SW480 (cell line): ENCODE measurements at places on chromosomes 7 and 10.

GRCh38 chr10:59799421-59799820 is 46.2 kb upstream of the MRLN start:
- no peak for DNase-seq

DNA sequence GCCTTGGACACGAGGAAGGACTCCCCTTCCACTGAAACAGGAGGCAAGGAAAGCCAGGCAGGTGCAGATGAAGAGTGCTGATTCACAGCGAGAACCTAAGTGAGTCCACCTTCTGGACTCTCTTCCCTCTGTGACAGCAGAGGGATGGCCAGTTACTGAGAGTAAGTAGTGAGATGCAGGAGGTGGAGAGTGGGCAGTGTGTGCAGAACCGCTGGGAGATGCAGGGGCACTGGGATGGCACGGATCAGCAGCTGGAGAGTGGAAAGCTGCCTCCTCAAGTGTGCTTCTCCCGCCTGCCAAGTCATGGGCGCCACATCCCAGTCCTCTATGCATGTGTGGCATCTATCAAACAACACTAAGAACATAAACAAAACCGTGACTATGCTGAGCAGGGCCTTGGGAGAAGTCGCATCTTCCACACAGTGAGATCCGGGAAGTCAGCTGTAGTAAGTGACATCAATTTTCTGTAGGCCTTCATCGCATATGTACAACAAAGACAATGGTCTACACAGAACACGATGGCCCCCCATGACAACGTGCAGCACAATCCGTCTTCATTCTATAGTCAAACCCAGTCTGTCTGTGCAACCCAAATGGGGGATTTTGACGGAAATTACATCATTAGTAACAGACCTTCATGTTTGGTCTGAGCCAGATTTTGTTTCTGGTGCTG is 217.4 kb upstream of the KLF14 start:
- no peak for DNase-seq

- peak; percentile 5 for DNase-seq
Measured at GRCh38 chr10:104766341-104766740, 125.3 kb downstream of the SORCS3 start.

- DNase-seq, result no peak
Measured at GRCh38 chr7:131482800-131483199, 73.6 kb downstream of the PODXL start.

- DNase-seq, result peak; percentile 54
Measured at GRCh38 chr10:17453373-17454091, 863 bp downstream of the ST8SIA6 start.

- DNase-seq, result no peak
Measured at GRCh38 chr10:8113616-8114015, 59.1 kb downstream of the GATA3 start.

DNA sequence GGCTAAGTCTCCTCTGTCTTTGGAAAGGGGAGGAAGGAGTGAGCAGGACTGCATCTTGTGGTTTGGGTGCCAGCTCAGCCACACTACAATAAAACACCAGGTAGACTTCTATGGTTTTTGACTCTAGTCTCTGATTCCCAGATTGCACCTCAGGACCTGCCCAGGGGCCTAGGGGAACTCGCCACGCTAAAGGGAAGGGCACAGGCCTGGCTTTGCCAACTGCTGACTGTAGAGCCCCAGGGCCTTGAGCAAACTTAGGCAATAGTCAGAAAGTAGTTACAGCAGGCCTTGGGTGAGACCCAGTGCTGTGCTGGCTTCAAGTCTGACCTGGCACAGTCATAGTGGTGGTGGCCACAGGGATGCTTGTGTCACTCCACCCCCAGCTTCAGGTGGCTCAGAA is 24.2 kb upstream of the PRR15 start:
- DNase-seq, result no peak

- DNase-seq, result peak; percentile 7
Measured at GRCh38 chr7:15199482-15199881, 296.9 kb upstream of the DGKB start.

DNA sequence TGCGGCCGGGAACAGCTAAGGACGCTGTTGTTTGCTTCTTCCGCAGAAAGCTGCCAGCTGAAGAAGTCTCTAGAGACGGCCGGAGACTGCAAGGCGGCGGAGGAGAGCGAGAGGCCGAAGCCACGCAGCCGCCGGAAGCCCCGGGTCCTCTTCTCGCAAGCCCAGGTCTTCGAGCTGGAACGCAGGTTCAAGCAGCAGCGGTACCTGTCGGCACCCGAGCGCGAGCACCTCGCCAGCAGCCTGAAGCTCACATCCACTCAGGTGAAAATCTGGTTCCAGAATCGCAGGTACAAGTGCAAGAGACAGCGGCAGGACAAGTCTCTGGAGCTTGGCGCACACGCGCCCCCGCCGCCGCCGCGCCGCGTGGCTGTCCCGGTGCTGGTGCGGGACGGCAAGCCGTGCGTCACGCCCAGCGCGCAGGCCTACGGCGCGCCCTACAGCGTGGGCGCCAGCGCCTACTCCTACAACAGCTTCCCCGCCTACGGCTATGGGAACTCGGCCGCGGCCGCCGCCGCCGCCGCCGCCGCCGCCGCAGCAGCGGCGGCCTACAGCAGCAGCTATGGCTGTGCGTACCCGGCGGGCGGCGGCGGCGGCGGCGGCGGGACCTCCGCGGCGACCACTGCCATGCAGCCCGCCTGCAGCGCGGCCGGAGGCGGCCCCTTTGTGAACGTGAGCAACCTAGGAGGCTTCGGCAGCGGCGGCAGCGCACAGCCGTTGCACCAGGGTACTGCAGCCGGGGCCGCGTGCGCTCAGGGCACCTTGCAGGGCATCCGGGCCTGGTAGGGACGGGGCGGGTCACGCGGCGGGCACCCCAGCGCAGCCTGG is 2.4 kb downstream of the NKX2-3 start:
- peak; percentile 45 for DNase-seq

- no peak for DNase-seq
Measured at GRCh38 chr10:23412223-23412622, 26.7 kb upstream of the OTUD1 start.

- DNase-seq, result no peak
Measured at GRCh38 chr10:101053516-101053915, 8.3 kb upstream of the KAZALD1 start.

- no peak for DNase-seq
Measured at GRCh38 chr7:29013082-29013695, 55.1 kb upstream of the TRIL start.

DNA sequence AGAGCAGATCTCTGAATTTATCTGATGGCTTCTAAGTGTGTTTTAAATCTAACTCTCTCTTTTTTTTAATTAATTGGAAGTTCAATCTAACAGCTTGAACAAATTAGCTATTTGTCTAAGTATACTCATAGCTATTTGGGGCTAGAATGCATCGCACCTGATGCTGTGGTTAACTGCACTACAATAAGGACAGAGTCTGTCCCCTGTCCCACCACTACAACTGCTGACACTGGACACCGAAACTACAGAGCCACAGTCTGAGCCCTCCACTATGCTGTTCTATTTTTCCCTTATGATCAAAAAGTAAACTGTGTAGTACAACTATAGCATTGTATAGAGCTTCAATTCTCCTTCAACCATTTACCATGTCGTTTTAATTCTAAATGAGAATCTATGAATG is 89.4 kb upstream of the AHR start:
- DNase-seq, result no peak

DNA sequence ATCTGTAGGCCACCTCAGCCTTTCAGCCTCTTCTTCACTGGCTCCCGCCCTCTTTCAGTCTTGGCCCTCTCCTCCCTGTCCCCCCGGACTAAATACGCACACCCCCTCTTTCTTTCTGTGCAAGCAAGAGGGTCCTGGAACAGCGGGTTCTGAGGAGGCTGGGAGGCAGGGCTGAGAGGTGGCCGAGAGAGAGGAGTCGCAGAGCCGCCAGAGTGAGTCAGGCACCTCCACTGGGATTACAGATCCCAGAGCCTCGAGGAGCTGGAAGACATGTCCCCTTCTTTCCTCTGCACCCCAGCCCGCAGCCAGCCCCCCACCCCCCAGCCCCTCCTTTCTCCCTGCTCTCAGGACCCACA is 182 bp downstream of the CCDC136 start:
- no peak for DNase-seq

- peak; percentile 63 for DNase-seq
Measured at GRCh38 chr7:86904949-86905834, 154.3 kb downstream of the ELAPOR2 start.

GRCh38 chr10:22560913-22561239 is 153.5 kb downstream of the PIP4K2A start:
- DNase-seq, result no peak

DNA sequence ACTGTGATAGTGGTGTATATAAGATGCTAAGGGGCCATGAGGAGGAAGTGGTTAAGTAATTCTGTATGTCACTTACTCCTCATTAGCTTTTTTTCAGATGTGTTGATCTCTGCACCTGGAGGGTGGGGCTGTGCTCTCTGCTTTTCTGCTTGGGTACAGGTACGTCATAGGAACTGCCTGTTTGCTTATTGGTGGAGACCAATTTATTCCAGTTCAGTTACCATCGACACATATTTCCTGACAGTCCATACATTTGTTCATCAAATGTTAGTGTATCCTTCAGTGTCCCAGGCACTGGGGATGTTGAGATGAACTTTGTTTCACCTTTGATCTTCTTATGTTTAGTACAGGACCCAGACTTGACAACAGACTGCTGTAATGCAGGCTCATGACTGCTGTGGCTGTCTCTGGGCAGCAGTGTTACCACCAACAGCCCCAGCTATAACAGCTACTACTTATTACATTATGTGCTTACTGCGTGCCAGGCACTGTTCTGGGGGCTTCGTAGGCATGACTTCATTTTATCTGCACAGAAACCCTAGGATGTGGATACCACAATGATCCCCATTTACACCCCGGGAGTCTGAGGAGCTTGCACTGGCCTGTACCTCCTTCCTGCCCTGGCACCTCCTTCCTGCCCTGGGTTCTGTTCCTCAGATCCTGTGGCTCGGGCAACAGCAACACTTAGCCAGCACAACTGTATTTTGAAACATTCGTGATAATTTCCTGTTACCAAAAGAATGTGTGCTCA is 87.4 kb downstream of the BUB3 start:
- peak; percentile 6 for DNase-seq

GRCh38 chr10:118737603-118738302 is 17.0 kb downstream of the CACUL1 start:
- DNase-seq, result no peak

DNA sequence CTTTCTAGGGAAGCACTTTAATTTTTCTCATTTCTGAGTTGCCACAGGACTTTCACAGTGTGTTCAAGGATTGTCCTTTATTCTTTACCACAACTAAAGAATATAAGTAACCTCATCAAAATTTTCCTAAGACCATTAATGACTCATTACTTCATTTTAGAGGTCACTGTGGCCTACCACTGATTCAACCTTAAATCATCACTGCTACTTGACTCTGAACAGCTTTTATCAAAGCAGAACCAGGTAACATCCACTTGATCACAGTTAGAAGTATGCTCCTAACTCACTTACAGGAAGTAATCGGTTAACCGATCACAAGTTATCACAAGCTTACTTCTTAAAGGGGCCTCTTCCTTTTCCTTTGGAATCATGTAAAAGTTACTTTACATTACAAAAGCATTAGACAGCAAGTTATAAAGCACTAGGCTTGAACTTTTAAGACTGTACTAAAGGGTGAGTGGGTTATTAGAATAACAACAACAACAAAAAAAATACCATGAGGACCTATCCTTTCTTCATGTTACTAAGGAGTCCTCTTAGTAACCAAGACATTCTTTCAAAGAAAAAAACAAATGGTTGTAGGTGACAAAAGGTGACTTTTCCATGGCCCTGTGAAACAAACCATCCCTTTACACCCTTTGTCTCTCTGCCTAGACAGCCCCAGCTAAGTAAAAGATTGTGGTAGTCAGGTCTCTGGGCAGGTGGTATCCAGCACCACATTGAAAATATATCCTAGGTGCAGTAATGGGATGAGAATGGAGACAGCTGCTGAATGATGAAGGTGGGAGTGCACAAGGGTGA is 40.0 kb upstream of the PDK4 start:
- DNase-seq, result peak; percentile 95

DNA sequence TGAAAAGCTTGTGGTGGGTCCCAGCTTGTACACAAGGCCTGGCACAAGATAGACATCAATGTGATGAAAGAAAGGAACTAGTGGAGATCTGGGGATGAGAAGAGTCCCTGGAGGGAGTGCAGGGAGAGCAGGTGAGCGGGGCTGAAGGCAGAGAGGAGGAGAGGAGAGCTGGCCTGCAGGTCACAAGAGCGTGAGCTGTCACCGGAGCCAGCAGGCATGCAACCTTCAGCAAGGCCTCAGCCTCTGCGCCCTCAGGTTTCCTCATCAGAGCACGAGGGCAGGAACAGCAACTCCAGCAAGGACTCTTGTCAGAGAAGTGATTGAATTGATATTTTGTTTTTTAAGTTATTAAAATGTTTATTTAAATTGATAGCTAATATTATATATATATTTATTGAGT is 188.6 kb downstream of the CXCL12 start:
- no peak for DNase-seq

- no peak for DNase-seq
Measured at GRCh38 chr10:33290321-33291052, 44.0 kb downstream of the NRP1 start.

- no peak for DNase-seq
Measured at GRCh38 chr10:122853665-122854313, 8.1 kb upstream of the CUZD1 start.

GRCh38 chr7:140056431-140057142 is 6.2 kb downstream of the PARP12 start:
- no peak for DNase-seq

- DNase-seq, result no peak
Measured at GRCh38 chr10:82411416-82411815, 536.4 kb downstream of the NRG3 start.

- DNase-seq, result no peak
Measured at GRCh38 chr7:126535176-126535575, 717.6 kb downstream of the GRM8 start.

DNA sequence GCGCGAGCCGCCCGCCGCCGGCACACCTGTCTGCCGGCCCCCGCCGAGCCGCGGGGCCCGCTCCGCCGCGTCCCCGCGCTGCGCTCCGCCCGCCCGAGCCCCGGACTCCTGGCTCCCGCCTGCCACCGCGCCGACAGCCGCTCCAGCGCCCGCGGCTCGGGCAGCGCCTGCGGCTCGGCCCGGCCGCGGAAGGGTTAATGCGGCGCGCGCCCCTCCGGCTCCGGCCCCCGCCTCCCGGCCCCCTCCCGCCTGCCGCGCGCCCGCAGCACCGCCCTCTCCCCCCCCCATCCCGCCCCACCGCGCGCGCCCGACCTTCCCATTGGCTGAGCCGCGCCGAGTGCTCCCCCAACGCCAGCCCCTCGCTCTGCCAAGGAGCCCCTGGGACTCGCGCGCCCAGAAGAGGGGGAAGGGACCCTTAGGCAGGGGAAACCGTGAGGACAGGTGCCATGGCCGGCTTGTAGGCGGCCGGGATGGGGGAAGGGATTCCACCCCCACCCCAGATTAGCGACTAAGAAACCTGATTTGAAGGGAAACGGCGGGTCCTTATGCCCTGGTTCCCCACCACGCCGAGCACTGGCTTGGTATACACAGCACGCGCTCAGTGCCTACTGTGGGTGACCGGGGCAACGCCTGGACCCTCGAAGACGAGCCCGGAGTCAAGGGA is at the start of gene KCNH2:
KCNH2 (minus strand) TSS at position 196 of the 664 bp plus-strand sequence. CDS start 408 bp downstream, outside the sequence.
- DNase-seq, result no peak

GRCh38 chr7:44112997-44113763 is 9.0 kb downstream of the AEBP1 start:
- DNase-seq, result no peak

GRCh38 chr7:17506095-17506494 is 207.6 kb downstream of the AHR start:
- DNase-seq, result no peak

- no peak for DNase-seq
Measured at GRCh38 chr10:43214956-43215561, 51.8 kb downstream of the RASGEF1A start.

- DNase-seq, result no peak
Measured at GRCh38 chr10:29783201-29783947, 148.6 kb upstream of the SVIL start.

GRCh38 chr7:100670074-100670473 is 3.5 kb upstream of the GNB2 start:
- DNase-seq, result no peak
